ENCODE measurements at places on chromosomes 4 and X.
A peak's percentile ranks its signal among the peaks of the same experiment; 100 is the strongest.

GRCh38 chrX:17719711-17720110 lies 17.6 kb upstream of the SCML1 start:
- DNase-seq = no peak

DNA sequence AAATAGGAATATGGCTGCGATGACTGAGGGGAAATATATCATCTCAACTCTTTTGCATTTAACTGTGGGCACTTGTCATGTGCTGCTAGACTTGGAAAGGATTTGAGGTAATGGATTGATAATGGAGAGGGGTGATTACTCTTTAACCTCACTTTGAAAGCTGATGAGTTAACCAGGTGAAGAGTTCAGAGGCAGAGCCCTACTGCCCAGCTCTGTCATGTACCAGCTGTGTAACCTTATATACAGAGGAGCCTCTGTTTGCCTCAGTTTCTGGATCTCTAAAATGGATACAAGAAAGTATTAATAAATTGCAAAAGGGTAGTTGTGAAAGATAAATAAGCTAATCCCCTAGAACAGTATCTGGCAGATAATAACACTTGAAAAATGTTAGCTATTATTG lies 51.5 kb downstream of the WDR19 start:
- DNase-seq = no peak

- no peak for DNase-seq
These were observed 1543.1 kb upstream of the IGFBP7 start for GRCh38 chr4:58653251-58653650.

- no peak for DNase-seq
These were observed 145.0 kb downstream of the RTL3 start for GRCh38 chrX:78513971-78514738.

GRCh38 chr4:84001876-84002569 lies 466.1 kb downstream of the GPAT3 start:
- DNase-seq = no peak

- no peak for DNase-seq
These were observed 314.9 kb upstream of the GRIA3 start for GRCh38 chrX:122869171-122869570.

GRCh38 chr4:159422626-159423025 lies 319.7 kb downstream of the RAPGEF2 start:
- DNase-seq = no peak

DNA sequence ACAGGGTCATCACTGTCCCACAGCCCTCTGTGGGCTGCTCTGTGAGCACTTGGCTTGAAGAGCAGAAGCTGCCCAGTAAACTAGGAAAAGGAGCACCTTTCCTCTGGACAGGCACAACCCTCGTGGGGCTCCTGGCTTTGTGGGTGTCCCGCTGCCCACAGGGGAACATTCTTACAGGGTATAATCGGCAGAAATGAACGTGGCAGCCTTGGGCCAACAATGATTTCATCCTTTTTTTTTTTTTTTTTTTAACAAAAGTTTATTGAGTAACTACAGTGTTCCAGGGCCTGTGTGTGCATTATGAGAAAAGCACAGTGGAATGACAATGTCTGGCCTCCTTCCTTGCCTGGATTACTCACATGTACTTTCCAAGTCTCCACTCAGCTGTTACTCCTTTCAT lies 197.2 kb downstream of the PDGFC start:
- DNase-seq = no peak

- no peak for DNase-seq
These were observed 76.5 kb downstream of the RELL1 start for GRCh38 chr4:37609626-37610025.

GRCh38 chr4:110550260-110550659 lies 72.6 kb downstream of the PITX2 start:
- DNase-seq = no peak

DNA sequence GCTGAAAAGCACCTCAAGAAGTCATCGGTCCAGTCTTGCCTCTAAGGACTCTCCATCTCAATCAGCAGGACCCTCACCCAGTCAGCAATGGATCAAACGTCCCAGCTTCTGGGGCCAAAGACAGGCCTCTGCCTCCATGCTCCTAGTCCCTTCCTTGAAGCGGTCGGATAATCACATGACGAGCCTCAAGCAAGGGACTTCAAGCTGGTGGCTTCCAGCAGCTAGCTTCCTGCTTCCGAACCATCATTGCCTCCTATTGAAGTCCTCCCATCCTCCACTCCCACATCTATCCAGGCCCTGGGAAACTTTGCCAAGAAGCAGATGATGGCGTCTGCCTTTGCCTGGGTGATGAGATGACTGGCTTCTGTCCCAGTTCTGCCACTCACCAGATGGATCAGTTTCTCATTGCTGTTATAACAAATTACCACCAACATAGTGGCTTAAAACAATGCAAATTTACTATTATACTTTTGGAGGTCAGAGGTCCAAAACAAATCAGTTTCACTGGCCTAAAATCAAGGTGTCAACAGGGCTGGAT lies 135.2 kb upstream of the MAMLD1 start:
- DNase-seq = no peak

DNA sequence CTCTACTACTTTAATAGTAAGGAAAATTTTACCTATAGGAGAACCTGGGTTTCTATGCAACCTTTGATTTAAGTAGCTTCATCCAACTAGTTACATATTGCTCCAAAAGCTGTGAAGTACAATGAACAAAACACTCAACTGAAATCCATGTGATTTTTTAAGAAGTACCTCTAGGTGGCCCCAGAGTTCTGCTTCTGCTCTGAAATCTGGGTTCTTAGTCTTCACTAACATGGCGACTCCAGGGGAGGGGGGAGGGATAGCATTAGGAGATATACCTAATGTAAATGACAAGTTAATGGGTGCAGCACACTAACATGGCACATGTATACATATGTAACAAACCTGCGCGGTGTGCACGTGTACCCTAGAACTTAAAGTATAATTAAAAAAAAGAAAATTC lies 73.4 kb upstream of the MAGEB2 start:
- DNase-seq = no peak

- DNase-seq = no peak
These were observed 37.9 kb downstream of the RBBP7 start for GRCh38 chrX:16832301-16832700.

- DNase-seq = no peak
These were observed 65.4 kb downstream of the TRMT44 start for GRCh38 chr4:8506006-8506372.

DNA sequence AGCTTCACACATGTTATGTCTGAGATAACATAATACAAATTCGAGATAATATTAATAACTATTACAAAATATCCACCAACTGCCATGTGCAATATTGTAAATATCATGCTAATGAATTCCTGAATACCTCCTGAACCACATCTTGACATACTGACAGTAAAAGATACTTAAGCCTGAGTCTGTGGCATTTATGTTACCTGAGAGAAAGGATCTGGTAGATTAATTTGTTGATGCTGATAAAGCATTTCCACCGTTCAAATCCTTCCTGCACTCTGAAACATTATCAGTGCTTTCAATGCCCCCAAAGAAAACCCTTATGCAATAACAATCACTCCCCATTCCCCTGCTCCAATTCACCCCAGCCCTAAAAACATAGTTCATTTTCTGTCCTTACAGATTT lies 38.8 kb upstream of the ADGRA3 start:
- no peak for DNase-seq

DNA sequence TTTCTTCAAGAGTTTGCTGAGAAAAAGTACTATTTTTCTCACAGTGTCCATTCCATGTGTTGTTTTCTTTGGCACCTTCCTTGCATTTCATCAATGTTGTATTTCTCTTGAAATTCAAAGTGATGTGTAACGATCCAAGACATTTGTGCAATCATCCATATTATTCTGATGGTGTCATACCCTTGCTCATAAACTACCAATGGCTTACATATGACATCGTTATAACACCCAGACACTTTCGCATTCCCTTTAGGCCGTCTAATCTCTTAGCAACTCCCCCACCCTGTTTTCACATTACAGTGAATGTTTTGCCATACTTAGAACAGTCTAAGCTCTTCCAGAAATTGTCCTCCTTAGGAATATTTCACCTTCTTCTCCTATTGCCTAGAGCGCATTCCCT lies 1779.0 kb downstream of the PCDH7 start:
- no peak for DNase-seq

DNA sequence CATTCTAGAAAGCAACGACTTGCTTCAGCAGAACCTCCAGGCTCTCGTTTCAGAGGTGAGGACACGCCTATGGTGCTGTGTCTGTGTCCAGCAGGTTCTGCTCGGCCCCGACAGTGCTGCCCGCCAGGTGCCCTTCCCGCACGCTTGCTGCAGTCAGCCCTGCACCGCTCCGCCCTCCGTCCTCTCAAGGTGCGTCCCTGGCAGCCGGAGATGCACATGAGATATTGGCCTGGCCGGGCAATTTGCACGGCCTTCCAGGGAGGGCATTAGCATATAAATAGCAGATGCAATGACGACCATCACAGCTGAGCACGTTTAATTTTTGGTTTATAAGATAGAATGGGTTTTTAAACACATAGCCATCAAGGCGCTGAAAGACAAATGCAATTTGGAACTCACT lies 14.4 kb downstream of the UVSSA start:
- DNase-seq = no peak

DNA sequence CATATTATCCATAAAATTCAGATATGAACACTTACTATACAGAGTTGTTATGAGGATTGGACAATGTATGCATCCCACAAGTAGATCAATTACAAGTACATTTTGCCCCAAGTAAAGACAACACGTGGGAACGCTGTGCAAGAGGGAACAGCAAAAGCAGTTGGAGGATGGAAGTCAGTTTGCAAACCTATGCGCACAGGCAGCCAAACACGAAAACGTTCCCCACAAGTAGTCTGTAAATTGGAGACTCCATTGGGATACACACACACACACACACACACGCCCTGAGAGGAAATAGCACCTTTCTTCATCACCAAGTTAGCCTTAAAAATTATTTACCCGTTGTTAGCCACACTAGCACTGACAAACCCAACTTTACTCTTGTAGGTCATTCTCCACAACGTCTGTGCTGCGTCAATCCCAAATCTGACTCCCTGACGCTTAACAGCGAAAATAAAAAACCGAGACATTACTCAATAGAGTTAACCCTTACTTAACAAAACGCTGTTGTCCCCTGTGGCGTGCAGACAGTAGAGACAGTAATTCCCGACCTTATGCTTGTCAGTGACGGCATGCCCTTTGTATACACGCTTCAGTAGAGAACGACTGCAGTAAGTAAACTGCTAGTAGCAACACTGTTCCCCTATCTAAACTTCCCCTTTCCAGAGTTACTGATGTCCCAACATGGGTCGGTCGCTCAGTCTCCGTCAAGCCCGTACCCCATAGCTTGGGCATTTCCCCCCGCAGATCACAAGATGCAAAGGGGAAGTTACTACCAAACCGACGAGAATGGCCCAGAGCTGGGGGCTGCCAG lies 730 bp downstream of the MANBA start:
- DNase-seq = peak; percentile 42

GRCh38 chrX:45505214-45505613 lies 304.5 kb upstream of the DIPK2B start:
- DNase-seq = no peak

- DNase-seq = no peak
These were observed 108.1 kb upstream of the PSAPL1 start for GRCh38 chr4:7542781-7543180.

DNA sequence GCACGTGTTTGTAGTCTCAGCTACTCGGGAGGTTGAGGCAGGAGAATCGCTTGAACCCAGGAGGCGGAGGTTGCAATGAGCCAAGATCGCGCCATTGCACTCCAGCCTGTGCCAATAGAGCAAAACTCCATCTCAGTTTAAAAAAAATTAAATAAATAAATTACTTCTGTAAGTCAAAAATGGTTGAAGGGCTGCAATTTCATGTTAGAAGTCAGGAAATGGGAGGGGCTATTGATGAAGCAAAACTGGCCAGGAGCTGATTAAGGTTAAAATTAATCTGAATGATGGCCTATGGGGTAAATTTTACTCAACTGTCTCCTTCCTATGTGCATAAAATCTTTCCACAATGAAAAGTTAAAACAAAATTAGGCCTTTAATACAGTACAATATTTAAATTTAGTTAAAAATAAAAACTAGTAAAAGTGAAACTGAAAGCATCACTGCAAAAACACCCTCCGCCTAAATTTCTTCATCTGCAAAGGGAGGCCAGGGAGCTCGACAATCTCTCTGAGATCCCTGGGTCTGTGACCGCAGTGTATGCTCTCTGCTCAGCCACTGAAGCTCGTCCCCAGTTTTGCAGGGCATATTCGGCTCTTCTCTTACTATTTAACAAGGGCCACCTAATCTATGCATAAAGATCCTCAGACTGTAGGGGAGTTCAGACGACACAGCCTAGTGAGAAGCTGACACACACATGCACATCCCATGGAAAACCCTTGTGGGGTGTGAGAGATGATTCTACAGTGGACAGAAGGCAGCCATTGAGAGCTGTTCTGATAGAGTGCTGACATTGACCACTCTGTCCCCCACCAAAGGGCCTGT lies 57.2 kb downstream of the IRF2 start:
- DNase-seq = no peak

DNA sequence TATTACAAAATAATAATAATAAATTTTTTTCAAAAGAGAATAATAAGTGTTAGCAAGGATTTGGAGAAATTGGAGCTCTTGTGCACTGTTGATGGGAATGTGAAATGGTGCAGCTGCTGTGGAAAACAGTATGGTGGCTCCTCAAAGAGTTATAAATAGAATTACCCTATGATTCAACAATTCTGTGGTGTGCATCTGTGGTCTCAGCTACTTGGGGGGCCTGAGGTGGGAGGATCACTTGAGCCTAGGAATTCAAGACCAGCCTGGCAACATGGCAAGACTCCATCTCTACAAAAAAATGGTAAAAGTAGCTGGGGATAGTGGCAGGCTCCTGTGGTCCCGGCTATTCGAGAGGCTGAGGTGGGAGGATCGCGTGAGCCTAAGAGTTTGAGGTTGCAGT lies 19.6 kb downstream of the MND1 start:
- no peak for DNase-seq

DNA sequence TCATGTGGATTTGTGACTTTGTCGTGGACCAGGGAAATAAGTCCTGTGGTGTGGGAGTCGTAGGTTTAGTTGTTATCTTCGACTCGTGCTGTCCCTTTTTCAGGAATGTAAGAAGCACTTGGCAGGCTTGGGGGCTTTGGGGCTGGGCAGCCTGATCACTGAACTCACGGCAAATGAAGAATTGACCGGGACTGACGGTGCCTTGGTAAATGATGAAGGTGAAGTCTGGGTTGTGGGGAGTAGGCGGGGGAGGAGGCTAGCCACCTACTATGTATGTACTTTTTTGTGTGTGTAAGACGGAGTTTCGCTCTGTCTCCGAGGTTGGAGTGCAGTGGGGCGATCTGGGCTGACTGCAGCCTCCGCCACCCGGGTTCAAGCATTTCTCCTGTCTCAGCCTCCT lies 1.2 kb downstream of the TAF1 start:
- DNase-seq = no peak

- no peak for DNase-seq
These were observed 10.1 kb downstream of the DHX15 start for GRCh38 chr4:24574236-24574635.

- DNase-seq = no peak
These were observed 14.2 kb downstream of the RGS12 start for GRCh38 chr4:3307060-3307459.

- no peak for DNase-seq
These were observed 114.0 kb downstream of the RAPGEF2 start for GRCh38 chr4:159216834-159217233.

GRCh38 chrX:112043997-112044396 lies 38.6 kb downstream of the TRPC5 start:
- DNase-seq = no peak
